ENCODE measurements at places on chromosomes 4 and X.

- no peak for DNase-seq
- no peaks in the 10 kb centered on the region for H3K4me1 ChIP-seq
- no peak overlapping the region for H3K4me3 ChIP-seq
- no peak overlapping the region for H3K27ac ChIP-seq
- peaks cover 32% of the 10 kb centered on the region for H3K36me3 ChIP-seq
Measured at GRCh38 chr4:123284168-123284567, 112.4 kb upstream of the SPRY1 start.

GRCh38 chrX:149470955-149471354 lies 34.2 kb downstream of the IDS start:
- peak; percentile 67 for DNase-seq
- no peaks in the 10 kb centered on the region for H3K27me3 ChIP-seq
- H3K36me3 ChIP-seq: no peaks in the 10 kb centered on the region
- H3K4me1 ChIP-seq: no peaks in the 10 kb centered on the region
- H3K27ac ChIP-seq: no peak overlapping the region
- H3K4me3 ChIP-seq: no peak overlapping the region

DNA sequence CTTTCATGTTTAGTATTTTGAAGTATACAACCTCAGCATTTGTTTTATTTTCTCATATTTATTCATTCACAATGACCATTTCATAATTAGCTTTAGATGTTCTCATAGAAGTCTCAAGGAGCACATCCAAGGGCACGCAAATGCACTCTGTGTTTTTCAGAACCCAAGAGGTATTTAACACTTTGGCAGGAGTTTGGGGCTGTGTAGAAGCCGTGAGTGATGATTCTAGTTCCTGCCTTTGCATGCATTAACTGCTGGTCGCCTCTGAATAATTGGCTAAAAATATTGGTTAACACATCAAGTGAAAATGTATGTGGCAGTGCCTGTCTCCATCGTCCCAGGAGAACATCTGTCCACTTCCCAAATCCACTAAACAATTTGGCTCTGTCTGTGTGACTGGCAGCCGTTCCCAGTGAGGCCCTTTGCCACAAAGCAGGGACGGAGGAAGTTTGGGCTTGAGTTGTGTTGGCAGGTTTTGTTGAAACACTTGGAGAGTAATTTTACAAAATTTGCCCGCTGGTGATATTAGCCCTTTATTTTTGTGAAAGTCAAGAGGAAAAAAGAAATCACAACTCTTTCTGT lies 730.7 kb upstream of the SLIT2 start:
- no peak overlapping the region for H3K27ac ChIP-seq
- DNase-seq: no peak
- no peaks in the 10 kb centered on the region for H3K27me3 ChIP-seq
- H3K4me3 ChIP-seq: no peak overlapping the region

GRCh38 chr4:139266583-139267257 lies 13.3 kb downstream of the MGARP start:
- H3K27me3 ChIP-seq: no peaks in the 10 kb centered on the region
- peak overlapping the region; percentile 60 for H3K27ac ChIP-seq
- H3K4me1 ChIP-seq: peaks cover 18% of the 10 kb centered on the region
- H3K4me3 ChIP-seq: peak overlapping the region; percentile 52
- peak; percentile 91 for DNase-seq

DNA sequence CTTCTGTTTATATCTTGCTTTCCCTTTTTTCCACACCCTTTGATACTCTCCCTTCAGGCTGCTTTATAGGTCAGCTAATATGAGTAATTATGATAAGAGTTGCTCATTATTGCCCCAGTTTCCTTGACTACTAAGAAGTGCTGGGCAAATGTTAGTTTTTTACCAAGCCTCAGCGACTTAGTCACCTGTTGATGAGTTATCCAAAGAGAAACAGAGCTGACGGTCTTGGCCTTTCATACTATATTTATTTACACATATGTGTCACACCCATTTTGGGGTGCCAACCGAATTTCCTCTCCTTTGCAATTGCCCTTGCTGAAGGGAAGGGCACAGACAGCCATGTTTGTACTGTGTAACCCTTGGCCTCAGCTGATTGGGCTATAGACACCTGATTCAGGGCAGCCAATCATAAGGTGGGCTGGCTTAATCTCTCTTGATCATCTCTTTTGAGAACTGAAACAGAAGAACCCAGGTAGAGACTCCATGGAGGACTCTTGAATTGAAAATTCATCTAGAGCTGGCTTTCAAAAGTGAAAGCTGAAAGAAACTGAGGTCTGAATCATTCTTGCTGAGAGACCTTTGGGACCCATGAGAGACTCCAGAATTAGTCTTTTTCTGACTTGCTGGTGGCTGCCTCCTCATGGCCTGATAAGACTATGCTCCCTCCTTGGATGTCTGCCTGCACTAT lies 111.7 kb upstream of the RPS6KA3 start:
- peak overlapping the region; percentile 46 for H3K27ac ChIP-seq
- peaks cover 30% of the 10 kb centered on the region for H3K4me1 ChIP-seq
- H3K4me3 ChIP-seq: no peak overlapping the region
- no peaks in the 10 kb centered on the region for H3K27me3 ChIP-seq

- H3K27me3 ChIP-seq: no peaks in the 10 kb centered on the region
- H3K27ac ChIP-seq: peak overlapping the region; percentile 61
- H3K36me3 ChIP-seq: no peaks in the 10 kb centered on the region
- DNase-seq: peak; percentile 17
- H3K4me3 ChIP-seq: no peak overlapping the region
Measured at GRCh38 chrX:46710425-46710824, 48.5 kb downstream of the SLC9A7 start.

GRCh38 chr4:60482921-60483351 lies 717.2 kb upstream of the ADGRL3 start:
- H3K27me3 ChIP-seq: no peaks in the 10 kb centered on the region
- no peaks in the 10 kb centered on the region for H3K36me3 ChIP-seq
- DNase-seq: no peak

GRCh38 chr4:83012200-83012686 lies 1.6 kb upstream of the LIN54 start:
- peaks cover 34% of the 10 kb centered on the region for H3K4me1 ChIP-seq
- DNase-seq: peak; percentile 59
- no peaks in the 10 kb centered on the region for H3K27me3 ChIP-seq
- peak overlapping the region; percentile 78 for H3K27ac ChIP-seq
- H3K36me3 ChIP-seq: no peaks in the 10 kb centered on the region

- peaks cover 2% of the 10 kb centered on the region for H3K27me3 ChIP-seq
- H3K36me3 ChIP-seq: no peaks in the 10 kb centered on the region
- no peak for DNase-seq
- H3K27ac ChIP-seq: no peak within 1 kb of the TSS
- no peak within 1 kb of the TSS for H3K4me3 ChIP-seq
- no peaks in the 10 kb centered on the region for H3K4me1 ChIP-seq
Measured at GRCh38 chr4:75555294-75556164, at the start of gene ODAPH. Gene ODAPH, plus strand, starts transcription at chr4:75556066. Its CDS starts 17 bp downstream, at chr4:75556083.

DNA sequence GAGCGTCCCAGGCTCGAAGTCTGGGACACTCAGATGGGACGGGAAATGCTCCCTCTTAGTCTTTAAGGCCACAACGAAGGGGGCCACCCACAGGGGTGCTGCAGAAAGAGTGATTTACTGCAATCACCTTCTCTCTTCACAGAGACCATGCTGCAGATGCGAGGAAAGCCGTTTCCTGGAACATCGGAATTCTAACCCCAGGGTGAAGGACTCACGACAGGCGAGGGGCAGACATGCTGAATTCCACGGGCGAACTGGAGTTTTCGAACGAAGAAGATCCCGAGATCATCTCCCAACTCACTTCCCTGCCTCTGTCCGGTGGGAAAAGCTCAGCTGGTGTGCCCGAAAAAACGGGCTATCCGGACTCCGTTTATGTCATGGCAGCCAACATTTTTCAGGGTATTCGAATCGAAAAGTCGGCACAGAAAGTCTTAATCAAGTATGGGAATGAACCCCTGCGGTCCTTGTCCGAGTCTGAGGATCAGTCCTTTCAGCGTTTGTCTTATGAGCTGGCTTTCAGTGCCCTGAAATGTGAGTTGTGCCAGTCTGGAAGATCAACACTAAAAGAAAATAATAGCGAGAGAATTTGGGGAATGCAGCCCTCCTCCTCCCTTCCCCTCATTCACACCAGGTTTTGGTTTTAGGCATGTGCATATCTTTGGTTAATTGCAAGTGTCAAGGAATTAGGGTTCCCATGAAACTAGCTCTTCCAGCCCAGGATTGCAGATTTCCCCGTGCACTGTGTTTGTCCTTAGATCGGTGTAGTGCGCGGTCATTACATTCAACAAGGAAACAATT lies 905 bp downstream of the NSUN7 start:
- peaks cover 4% of the 10 kb centered on the region for H3K4me1 ChIP-seq
- H3K4me3 ChIP-seq: peak overlapping the region; percentile 63
- H3K36me3 ChIP-seq: no peaks in the 10 kb centered on the region
- DNase-seq: no peak

DNA sequence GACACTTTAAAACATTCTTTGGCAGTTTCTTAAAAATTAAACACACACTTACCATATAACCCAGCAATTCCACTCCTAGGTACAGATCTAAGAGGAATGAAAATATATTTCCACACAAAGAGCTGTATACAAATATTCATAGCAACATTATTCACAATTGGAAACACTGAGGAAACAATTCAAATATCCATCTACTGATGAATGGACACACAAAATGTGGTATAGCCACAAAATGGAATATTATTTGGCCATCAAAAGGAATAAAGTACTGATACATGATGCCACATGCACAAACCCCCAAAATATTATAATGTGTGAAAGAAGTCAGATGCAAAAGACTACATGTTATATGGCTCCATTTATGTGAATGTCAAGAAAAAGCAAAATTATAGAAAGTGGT lies 70.9 kb downstream of the HS6ST2 start:
- no peaks in the 10 kb centered on the region for H3K4me1 ChIP-seq
- H3K36me3 ChIP-seq: no peaks in the 10 kb centered on the region
- DNase-seq: no peak
- H3K27me3 ChIP-seq: peaks cover 6% of the 10 kb centered on the region
- no peak overlapping the region for H3K27ac ChIP-seq

DNA sequence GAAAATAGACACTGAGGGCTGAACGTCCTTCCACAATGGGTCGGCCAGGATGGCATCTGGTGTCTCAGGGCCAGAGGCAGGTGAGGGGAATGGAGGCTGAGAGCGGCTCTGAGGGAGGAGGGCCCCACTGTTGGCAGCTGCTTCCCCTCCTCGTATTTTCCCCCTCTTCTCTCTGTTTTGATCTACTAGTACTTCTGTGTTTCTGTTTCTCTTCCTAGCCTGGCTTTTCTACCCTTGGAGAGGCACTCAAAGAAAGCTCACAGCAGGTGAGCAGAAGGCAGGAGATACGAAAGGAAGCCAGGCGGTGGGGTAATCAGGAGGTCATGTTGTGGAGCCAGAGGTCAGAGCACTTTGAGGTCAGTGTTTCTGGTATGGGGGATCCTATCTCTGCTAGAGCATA lies 151.8 kb upstream of the GATB start:
- DNase-seq: no peak
- no peaks in the 10 kb centered on the region for H3K36me3 ChIP-seq
- no peaks in the 10 kb centered on the region for H3K4me1 ChIP-seq
- H3K4me3 ChIP-seq: no peak overlapping the region
- no peaks in the 10 kb centered on the region for H3K27me3 ChIP-seq

DNA sequence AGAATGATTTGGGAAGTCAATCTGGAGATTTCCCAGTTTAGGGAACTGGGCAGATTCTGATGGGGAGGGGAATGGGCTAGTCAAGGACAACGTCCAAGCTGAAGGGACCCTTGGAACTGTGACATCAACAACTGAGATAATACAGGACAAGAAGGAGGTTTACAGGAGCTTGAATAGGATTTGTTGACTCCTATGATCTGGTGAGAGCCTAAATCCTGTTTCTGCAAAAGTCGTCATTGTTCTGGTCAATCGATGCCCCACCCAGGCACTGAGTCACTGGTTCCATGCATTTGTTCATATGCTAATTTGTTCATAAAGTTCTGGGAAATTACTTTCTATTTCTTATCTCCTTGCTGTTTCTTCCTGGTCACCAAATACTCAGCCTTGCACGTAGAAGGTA lies 15.3 kb upstream of the PDGFRA start:
- no peak overlapping the region for H3K27ac ChIP-seq
- no peaks in the 10 kb centered on the region for H3K36me3 ChIP-seq
- no peak for DNase-seq
- H3K27me3 ChIP-seq: peaks cover 25% of the 10 kb centered on the region
- H3K4me1 ChIP-seq: peaks cover 4% of the 10 kb centered on the region
- no peak overlapping the region for H3K4me3 ChIP-seq

DNA sequence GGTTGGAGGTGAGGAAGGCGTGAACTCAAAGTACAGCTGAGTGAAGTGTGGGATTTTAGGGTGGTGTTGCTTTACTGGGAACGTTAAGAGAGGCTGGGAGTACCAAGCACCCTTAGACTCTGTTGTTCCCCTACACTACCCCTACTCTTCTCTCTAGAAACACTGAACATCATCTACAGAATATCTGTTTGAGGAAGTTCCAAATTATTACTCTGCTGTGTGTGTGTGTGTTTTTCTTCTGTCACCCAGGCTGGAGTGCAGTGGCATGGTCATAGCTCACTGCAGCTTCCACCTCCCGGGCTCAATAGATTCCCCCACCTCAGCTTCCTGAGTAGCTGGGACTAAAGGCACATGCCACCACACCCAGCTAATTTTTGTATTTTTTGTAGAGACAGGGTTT lies 76.7 kb upstream of the AP1S2 start:
- no peak overlapping the region for H3K4me3 ChIP-seq
- DNase-seq: no peak
- H3K36me3 ChIP-seq: no peaks in the 10 kb centered on the region
- H3K27me3 ChIP-seq: peaks cover 11% of the 10 kb centered on the region
- H3K4me1 ChIP-seq: peaks cover 2% of the 10 kb centered on the region
- H3K27ac ChIP-seq: no peak overlapping the region

DNA sequence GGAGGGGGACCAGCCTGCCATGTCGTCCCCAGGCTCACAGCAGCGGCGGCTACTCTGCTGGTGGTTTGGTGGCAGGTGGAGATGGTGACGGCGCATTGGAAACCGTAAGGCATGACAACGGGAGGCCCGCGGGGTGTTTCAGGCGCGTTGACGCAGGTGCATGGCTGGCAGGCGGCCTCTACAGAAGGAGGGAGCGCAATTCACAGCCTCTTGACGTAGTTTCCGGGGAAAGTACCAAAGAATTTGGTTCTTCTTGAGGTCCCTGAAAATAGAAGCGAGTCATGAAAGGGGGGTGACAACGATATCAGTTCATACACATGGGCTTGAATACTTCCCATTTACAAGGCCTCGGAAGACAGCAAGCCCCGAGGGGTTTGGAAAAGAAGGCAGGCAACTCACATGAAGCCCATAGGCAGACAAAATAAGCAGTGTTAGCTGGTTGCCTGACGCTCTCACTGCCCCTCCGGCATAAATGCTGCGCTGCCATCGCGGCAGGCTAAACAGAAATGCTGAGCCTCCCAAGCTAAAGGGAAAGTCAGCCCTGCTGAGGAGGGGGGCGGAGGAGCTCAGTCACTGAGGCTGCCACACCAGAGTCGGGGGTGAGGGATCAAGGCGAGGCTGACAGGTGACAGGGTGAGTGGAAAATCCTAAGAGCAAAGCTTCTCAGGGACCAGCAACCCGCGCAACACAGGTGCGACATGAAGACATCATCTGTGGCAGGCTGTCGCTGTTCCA lies 52.3 kb upstream of the PDLIM3 start:
- peak overlapping the region; percentile 63 for H3K4me3 ChIP-seq
- peaks cover 4% of the 10 kb centered on the region for H3K36me3 ChIP-seq
- peak; percentile 91 for DNase-seq
- peaks cover 16% of the 10 kb centered on the region for H3K4me1 ChIP-seq
- H3K27me3 ChIP-seq: peaks cover 43% of the 10 kb centered on the region

- no peaks in the 10 kb centered on the region for H3K4me1 ChIP-seq
- H3K27me3 ChIP-seq: no peaks in the 10 kb centered on the region
- no peak overlapping the region for H3K27ac ChIP-seq
- no peak for DNase-seq
- no peak overlapping the region for H3K4me3 ChIP-seq
- no peaks in the 10 kb centered on the region for H3K36me3 ChIP-seq
Measured at GRCh38 chr4:138595171-138595570, 353.0 kb upstream of the SLC7A11 start.

- H3K4me3 ChIP-seq: no peak overlapping the region
- H3K27ac ChIP-seq: no peak overlapping the region
- peaks cover 19% of the 10 kb centered on the region for H3K27me3 ChIP-seq
- H3K36me3 ChIP-seq: no peaks in the 10 kb centered on the region
- no peaks in the 10 kb centered on the region for H3K4me1 ChIP-seq
Measured at GRCh38 chr4:8849266-8850073, 22.2 kb downstream of the HMX1 start.

Measured in activated naive CD4-positive, alpha-beta T cell treated with anti-CD3 and anti-CD28 coated beads for 36 hours (primary cell).